Brain pericyte (primary cell): ENCODE measurements at places on chromosomes 3 and 15.
A peak's percentile ranks its signal among the peaks of the same experiment; 100 is the strongest.

GRCh38 chr3:72080800-72081199, 295.9 kb upstream of the PROK2 start:
- DNase-seq = no peak

DNA sequence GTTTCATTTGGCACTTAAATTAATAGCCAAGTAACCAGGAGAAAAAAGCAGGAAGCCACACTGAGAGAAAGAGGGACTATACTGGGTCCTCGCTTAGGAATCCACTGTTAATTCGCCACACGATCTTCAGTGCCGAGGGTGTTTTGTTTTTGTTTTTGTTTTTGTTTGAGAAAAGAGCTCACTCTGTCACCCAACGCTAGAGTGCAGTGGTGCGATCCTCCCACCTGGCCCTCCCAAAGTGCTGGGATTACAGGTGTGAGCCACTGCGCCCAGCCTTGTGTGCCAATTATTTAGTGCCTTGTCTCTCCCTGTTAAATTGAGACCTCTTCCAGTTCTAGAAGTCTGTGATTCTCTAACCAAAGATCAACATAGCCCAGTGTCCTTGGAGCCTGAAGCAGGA, 53.8 kb upstream of the TPM1 start:
- no peak for DNase-seq

DNA sequence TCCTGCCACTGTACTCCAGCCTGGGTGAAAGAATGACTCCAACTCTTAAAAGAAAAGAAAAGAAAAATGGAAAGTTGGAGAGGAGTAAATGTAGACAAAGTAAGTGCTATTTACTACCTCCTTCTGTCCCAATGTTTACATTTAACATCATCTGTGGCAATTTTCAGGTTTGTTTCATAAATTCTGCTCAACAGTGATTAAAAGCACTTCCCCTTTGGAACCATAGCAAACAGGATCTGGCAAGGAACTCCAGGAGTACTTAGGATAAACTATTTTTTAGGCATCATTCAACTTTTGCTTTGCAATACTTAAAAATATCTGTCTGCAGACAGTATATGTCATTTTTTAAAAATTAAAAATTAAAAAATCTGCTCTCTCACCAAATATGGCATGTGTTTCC, 5.5 kb upstream of the CX3CR1 start:
- DNase-seq = no peak

DNA sequence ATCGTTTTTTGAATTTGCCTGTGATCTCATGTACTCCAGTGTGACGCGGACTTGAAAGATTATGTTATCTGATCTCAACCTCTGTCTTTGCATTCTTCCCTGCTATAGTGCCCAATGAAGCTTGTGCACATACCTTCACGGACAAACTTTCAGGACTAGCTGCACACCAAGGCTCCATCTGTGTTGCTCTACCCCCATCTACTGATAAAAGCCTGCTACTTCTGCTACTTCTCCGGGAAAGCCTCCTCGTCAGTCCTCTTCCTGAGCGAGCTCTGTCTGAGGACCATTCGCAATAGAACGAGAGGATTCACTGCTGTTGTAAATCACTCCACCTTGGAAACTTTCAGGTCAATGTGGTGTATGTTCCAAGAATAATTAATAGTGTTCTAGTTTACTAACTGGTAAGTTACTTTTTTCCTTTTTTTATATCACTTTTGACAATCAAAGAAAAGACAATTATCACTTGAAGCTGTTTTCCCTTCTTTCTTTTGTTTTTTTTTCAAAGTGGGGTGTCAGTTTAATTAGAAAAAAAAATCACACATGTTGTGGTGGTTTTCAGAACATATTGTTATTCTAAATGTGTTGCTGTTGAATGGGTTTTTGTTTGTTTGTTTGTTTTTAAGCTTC, 217.6 kb downstream of the ARRDC4 start:
- DNase-seq = peak; percentile 12
